Fibroblast of skin of back (primary cell): ENCODE measurements at places on chromosomes 6 and 20.

DNA sequence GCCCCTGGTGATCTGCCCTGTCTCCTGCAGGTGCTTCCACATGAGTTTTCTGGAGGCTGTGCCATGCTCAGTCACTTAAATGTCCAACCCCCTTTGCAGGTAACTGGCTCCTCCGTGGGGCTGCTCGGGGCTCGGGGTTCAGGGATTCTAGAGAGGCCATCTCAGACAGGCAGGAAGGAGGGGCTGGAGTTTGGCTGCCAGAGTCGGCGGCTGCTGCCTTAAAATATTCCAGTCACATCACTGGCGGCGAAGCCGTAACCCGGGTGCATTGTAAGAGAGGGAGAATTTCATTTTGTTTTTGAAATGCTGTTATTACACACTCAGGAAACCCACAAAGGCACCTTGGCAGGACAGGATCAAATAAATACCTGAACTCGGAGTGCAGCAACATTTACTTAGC is 212.9 kb upstream of the PMEPA1 start:
- no peak for DNase-seq

GRCh38 chr6:28953585-28954258 is 29.9 kb upstream of the TRIM27 start:
- DNase-seq = peak; percentile 35

DNA sequence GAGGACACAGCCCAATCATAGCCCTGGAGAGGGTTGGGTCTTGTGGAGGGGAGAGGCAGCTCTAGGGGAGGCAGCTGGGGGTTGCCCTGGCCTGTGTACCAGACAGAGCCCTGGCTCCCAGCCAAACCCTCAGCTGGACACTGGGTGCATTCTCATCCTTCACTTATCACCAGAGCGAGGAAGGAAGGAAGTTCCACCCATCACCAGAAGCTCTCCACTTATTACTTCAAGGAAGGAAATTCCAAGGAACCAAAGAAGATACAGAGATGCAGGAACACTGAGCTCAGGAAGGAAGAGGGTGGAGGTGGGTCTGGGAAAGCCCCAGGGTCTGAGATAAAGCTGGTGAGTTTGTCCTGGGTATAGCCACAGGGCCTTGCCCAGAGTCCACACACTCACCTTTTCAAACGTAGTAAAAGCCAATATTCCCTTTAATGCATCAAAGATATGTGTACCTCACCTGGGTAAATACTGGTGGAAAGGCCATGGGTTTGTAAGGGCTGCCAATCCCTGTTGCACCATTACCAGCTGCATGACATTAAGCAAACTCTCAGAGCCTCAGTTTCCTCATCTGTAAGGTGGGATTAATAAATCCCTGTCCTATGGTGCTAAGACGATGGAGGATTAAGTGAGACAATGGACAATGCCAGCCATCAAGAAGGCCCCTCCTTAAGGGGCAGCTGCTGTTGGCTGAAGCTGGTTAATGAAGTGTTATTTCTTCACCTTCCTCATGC is 109.7 kb upstream of the NAA20 start:
- no peak for DNase-seq

- peak; percentile 53 for DNase-seq
Measured at GRCh38 chr6:35727231-35727934, 9.4 kb upstream of the ARMC12 start.

- no peak for DNase-seq
Measured at GRCh38 chr20:17140894-17141293, 85.9 kb upstream of the PCSK2 start.

GRCh38 chr6:168865-169455 is 123.3 kb upstream of the DUSP22 start:
- peak; percentile 57 for DNase-seq

DNA sequence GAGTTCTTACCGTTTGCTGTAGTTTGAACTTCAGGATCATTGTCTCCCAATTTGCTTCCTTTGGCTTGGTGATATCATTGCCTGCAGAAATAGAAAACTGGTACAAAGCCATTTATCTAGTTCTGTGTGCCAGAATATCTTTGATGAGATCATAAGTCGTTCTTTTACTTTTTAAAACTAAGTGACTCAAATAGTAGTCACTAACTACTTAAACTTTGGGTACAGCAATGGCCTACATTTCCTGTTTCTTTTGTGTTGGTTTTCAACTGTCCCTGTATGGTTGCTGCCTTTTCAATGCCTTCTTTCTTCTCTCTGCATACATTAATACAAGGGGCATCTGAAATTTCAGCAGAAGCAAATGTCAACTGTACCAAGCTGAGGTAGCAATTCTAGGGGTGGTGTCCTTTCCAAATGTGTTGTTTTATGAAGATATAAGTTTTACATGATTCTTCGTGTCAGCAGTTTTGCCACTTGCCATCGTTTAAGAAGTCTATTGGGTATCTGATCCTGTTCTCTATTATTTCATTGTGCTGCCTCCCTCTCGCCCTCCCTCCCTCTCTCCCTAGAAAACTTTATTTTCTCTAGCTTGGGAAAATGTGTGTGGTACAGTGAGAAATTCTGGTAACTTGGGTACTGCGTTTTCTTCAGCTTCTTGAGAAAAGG is 238.5 kb downstream of the FARS2 start:
- peak; percentile 79 for DNase-seq
